ENCODE measurements at places on chromosomes 3 and 15.

- DNase-seq: no peak
These were observed 31.6 kb upstream of the PCSK6 start for GRCh38 chr15:101521069-101521468.

DNA sequence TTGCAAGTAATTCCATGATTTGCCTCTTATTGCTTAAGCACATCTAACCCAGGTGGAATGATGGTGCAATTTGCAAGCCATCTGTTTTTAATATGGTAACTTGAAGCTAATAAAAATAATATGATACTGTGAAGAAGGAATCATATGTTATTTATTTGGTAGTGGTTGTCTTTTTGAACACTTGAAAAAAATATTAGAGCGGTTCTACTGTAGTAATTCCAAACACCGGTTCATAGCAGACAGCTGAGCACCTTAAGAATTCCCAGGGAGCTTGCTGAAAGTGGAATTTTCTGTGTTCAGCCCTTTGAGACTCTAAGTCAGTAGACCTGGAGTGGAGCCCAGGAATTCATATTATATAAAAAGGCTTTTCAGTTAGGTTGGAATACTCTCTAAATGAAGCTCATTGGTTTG is 687.4 kb downstream of the EDEM1 start:
- peak; percentile 50 for DNase-seq

- DNase-seq: no peak
These were observed 4.4 kb downstream of the MTMR14 start for GRCh38 chr3:9653565-9654248.

GRCh38 chr15:52259503-52259902 is 36.1 kb downstream of the MYO5C start:
- DNase-seq: no peak

GRCh38 chr3:20726786-20727185 is 540.8 kb upstream of the SGO1 start:
- no peak for DNase-seq

DNA sequence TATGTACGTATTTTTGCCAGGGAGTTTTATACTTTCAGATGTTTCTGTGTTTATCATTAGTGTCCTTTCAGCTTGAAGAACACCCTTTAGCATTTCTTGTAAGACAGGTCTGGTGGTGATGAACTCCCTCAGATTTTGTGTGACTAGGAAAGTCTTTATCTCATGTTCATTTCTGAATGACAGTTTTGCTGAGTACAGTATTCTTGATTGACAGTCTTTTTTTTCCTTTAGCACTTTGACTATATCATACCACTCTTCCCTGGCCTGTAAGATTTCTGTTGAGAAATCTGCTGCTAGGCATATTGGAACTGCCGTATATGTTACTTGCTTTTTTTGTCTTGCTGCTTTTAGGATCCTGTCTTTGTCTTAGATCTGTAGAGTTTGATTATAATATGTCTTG is 5.8 kb downstream of the LNP1 start:
- DNase-seq: no peak
